ENCODE measurements at places on chromosomes 12 and 14. TPM values are rescaled to one million over a fixed set of nuclear protein-coding genes. Genes with fewer than 3 reads are reported as not detected.

DNA sequence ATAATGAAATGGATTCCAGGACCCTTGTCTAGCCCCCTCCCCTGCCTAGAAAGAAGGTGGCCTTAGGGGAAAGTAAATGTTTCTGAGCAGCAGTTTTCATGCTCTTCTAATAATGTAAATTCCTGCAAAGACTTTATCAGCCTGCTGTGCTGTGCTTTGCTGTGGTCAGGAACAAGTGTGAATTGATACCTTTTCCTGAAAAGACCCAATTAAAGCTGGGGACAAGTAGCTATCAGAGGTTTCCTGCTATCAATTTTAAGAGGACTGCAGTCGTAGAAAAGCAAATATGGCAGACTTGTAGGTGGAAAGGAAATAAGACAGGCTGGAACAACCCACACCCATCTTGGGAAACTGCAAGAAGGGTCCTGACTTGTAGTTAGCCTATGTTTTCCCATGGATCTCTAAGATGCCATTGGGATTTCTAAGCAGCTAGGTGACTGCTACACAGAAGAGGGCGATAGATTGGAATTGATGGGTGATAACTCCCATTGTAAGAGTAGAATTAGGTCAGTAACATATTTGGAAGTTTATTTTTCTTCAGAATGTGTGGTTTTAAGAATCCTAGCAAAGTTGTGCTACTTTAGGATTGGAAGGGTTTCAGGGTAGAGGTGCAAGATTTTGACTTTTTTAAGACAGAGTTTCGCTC, 3.1 kb downstream of the DYNLL1 start:
- H3K27me3 ChIP-seq = no peaks in the 10 kb centered on the region
- H3K4me1 ChIP-seq = peaks cover 17% of the 10 kb centered on the region
- no peak overlapping the region for H3K27ac ChIP-seq
- H3K4me3 ChIP-seq = no peak overlapping the region

- no peak overlapping the region for H3K27ac ChIP-seq
- no peaks in the 10 kb centered on the region for H3K27me3 ChIP-seq
- DNase-seq = no peak
- no peak overlapping the region for H3K4me3 ChIP-seq
- peaks cover 22% of the 10 kb centered on the region for H3K4me1 ChIP-seq
Measured at GRCh38 chr12:116027551-116027821, 250.0 kb downstream of the MED13L start.

- no peak overlapping the region for H3K27ac ChIP-seq
- H3K4me1 ChIP-seq = peaks cover 8% of the 10 kb centered on the region
- H3K27me3 ChIP-seq = no peaks in the 10 kb centered on the region
- H3K36me3 ChIP-seq = peaks cover 95% of the 10 kb centered on the region
Measured at GRCh38 chr12:57175428-57176138, 28.2 kb upstream of the LRP1-AS start.

DNA sequence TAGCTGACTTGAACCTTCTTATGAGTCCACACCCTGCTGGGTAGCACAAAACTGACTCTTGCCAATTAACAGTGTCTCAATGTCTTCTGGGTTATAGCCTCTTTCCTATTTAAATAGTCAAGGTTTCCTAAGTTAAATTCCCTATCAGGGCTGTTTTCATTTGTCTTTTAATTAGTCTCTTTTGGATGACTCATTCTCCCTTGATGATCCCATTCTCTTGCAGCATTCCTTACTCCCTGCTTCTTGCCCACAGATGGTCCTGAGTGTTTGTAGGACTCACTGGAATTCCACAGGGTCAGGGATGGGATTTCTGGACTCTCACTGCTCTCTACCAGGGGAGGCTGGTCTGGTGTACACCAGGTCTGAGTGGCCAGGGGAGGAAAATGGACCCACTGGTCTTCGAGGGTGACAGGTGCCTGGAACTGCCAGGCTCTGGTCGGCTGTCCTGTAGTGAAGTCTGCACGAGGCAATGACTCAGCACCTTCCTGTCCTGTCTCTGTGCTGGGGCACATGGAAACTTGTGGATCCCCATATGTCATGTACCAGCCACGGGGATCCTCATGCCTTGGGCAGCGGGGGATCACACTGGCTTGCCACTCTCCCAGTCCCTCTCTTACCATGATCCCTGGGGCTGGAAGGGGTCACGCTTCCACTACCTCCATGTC, 236.5 kb upstream of the PELI2 start:
- no peak overlapping the region for H3K27ac ChIP-seq
- no peak for DNase-seq
- no peak overlapping the region for H3K4me3 ChIP-seq
- no peaks in the 10 kb centered on the region for H3K36me3 ChIP-seq
- H3K4me1 ChIP-seq = no peaks in the 10 kb centered on the region

Gene PDZRN4
- 0.58 TPM for total RNA-seq

- H3K4me1 ChIP-seq = no peaks in the 10 kb centered on the region
- no peak overlapping the region for H3K4me3 ChIP-seq
- no peak overlapping the region for H3K27ac ChIP-seq
- no peaks in the 10 kb centered on the region for H3K36me3 ChIP-seq
- no peaks in the 10 kb centered on the region for H3K27me3 ChIP-seq
Measured at GRCh38 chr14:23881282-23881681, 72.3 kb upstream of the DHRS4 start.

Gene UBR7
- total RNA-seq = 31.0 TPM

GRCh38 chr14:60184905-60185555, 19.8 kb upstream of the DHRS7 start:
- H3K36me3 ChIP-seq = no peaks in the 10 kb centered on the region
- H3K27ac ChIP-seq = no peak overlapping the region
- no peak overlapping the region for H3K4me3 ChIP-seq
- no peaks in the 10 kb centered on the region for H3K27me3 ChIP-seq
- H3K4me1 ChIP-seq = peaks cover 8% of the 10 kb centered on the region

GRCh38 chr12:70788774-70789173, 131.8 kb downstream of the PTPRR start:
- no peak for DNase-seq
- H3K4me3 ChIP-seq = no peak overlapping the region

DNA sequence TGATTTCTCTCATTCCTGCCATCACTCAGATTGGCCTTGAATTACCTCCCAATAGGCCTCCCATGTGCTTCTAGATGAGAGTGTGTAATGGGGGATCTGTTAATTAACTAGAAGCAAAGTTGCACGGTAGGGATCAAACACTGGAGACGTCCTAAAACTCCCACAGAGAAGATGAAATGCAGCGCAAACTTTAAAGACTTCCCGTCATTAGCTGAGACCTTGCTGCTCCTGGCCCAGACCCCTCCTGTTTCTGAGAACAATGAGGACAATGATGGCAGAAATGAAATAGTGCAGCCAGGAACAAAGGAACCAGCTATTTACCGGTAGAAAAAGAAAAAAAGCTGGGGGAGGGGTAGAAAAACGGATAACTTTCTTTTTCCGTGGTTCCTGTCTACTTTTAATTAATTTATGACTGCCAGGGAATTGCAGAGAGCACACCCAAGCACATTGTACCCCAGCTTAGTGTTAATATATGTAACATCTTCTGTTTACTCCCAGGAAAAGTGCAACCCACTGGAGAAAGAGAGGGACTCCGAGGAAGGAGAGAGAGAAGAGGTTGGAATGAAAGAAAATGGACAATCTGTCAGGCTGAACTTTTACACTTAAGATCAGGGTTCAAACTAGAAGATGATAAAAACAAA, 280.7 kb upstream of the SOX5 start:
- DNase-seq = no peak
- H3K36me3 ChIP-seq = no peaks in the 10 kb centered on the region
- H3K27me3 ChIP-seq = no peaks in the 10 kb centered on the region
- no peak overlapping the region for H3K4me3 ChIP-seq

Gene KRT71
- total RNA-seq = not detected

Gene TBX5
- not detected for total RNA-seq

- DNase-seq = no peak
- H3K27me3 ChIP-seq = no peaks in the 10 kb centered on the region
- H3K36me3 ChIP-seq = no peaks in the 10 kb centered on the region
- H3K4me1 ChIP-seq = peaks cover 67% of the 10 kb centered on the region
- H3K4me3 ChIP-seq = no peak overlapping the region
Measured at GRCh38 chr12:2287589-2287988, 234.8 kb downstream of the CACNA1C start.

Gene NTF3
- total RNA-seq = not detected

Gene TAS2R9
- total RNA-seq = not detected

Gene NKX2-1
- not detected for total RNA-seq

Gene TSPAN11
- total RNA-seq = under 0.01 TPM

- no peaks in the 10 kb centered on the region for H3K27me3 ChIP-seq
- no peak overlapping the region for H3K4me3 ChIP-seq
- DNase-seq = no peak
- no peaks in the 10 kb centered on the region for H3K36me3 ChIP-seq
- no peaks in the 10 kb centered on the region for H3K4me1 ChIP-seq
Measured at GRCh38 chr12:115322275-115322674, 638.3 kb upstream of the TBX3 start.

Gene SIX1
- 0.73 TPM for total RNA-seq

DNA sequence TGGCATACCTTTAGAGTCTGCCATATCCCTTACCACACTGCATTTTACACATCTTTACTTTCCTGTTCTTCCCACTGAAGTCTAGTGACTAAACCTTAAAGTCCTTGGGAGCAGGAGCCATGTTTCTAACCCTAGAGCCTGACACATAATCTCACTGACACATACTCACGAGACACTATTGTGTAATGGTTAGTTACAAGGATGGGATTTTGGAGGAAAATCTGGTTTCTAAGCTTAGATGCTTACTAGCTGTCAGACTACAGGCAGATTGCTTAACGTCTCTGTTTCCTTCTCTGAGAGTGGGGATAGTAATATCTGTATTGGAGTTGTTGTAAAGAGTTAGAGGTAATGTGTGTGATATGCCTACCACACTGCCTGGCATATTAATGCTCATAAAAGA, 6.2 kb upstream of the DYRK4 start:
- no peak overlapping the region for H3K4me3 ChIP-seq
- no peak overlapping the region for H3K27ac ChIP-seq
- no peaks in the 10 kb centered on the region for H3K27me3 ChIP-seq
- no peaks in the 10 kb centered on the region for H3K4me1 ChIP-seq

DNA sequence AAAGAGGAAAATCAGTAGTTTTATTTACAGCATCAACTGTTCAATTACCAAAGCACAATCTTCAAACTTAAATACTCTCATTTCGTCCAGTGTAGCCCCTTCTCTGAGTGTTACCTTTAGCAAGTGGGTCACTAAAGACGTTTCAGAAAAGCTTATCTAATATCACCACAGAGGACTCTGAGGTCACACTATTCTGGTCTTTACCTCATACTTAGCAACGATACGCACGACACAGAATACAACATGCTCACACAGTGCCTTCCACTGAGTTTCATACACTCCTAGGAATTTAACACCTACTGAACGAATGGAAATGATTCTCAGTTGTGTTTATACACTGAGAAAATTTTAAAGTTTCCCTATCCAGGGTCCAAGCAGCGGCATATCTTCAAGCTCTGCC, 2.0 kb downstream of the SYT10 start:
- peaks cover 27% of the 10 kb centered on the region for H3K27me3 ChIP-seq
- no peak for DNase-seq
- no peaks in the 10 kb centered on the region for H3K36me3 ChIP-seq
- H3K27ac ChIP-seq = no peak overlapping the region

Gene CDCA3
- 19.6 TPM for total RNA-seq

- H3K36me3 ChIP-seq = no peaks in the 10 kb centered on the region
- no peak overlapping the region for H3K4me3 ChIP-seq
- no peak for DNase-seq
- H3K27me3 ChIP-seq = no peaks in the 10 kb centered on the region
Measured at GRCh38 chr12:25615119-25615518, 62.0 kb upstream of the LMNTD1 start.

DNA sequence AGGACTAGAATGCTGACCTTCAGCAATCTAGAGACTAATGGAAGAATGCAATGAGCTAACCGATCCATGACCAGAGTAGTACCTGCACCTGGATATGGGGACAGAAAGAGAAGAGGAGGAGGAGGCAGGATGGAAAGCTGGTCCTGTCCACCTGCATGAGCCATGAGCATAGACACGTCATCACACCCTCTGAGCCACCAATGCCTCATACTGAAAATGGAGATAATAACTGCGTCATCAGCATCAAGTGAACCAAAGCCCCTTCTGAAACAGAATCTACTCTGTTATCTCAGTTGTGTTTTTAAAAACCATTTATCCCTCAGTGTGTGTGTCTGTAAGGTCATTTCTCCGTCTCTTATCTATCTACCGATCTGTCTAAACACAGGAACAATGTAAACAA, 327.0 kb downstream of the BCL11B start:
- H3K27me3 ChIP-seq = no peaks in the 10 kb centered on the region
- H3K4me1 ChIP-seq = peaks cover 7% of the 10 kb centered on the region
- no peaks in the 10 kb centered on the region for H3K36me3 ChIP-seq
- DNase-seq = no peak

Gene HOXC12
- total RNA-seq = not detected

Gene SCN8A
- 1.2 TPM for total RNA-seq

DNA sequence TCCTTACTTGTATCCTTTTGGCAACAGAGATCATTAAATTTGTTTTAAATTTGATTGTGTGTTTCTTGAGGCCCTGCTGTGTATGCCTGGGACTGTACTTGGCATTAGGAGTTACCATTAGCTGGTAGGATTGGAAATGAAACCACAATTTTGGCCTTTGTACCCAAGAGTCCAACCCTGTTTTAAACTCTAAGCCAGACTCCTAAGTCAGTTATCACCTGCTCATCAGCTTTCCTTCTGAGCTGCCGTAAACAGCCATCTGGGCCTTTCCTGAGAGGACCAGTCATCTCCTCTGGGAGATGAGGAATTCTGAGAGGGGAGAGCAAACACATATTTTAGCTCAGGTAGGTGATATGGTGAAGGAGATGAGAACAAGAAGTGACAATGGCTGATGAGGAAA, 74.3 kb upstream of the SRSF5 start:
- H3K4me1 ChIP-seq = peaks cover 96% of the 10 kb centered on the region
- H3K27ac ChIP-seq = peak overlapping the region; percentile 79

DNA sequence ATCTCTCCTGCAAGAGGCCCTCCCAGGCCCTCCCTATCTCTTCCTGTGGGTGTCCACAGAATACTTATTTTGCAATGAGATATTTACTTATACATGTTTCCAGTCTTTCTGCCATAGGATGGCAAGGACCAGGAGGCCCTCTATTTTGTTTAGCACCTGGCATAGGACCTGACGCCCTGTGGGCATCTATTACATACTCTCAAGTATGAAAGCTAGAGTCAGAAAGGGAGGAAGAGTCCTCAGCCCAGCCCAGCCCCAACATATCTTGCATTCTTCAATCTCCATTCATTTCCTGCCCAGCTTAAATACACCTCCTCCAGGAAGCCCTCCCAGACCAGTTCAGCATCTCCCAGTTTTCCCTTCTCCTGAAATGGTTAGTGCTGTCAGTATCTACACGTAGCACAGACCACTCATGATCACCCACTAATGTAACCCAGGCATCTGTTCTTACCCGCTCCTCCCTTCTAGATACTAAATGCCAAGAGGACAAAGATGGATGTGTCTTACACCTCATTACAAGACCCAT, 7.4 kb downstream of the FOXN4 start:
- no peak overlapping the region for H3K27ac ChIP-seq
- H3K4me1 ChIP-seq = no peaks in the 10 kb centered on the region
- no peak overlapping the region for H3K4me3 ChIP-seq

DNA sequence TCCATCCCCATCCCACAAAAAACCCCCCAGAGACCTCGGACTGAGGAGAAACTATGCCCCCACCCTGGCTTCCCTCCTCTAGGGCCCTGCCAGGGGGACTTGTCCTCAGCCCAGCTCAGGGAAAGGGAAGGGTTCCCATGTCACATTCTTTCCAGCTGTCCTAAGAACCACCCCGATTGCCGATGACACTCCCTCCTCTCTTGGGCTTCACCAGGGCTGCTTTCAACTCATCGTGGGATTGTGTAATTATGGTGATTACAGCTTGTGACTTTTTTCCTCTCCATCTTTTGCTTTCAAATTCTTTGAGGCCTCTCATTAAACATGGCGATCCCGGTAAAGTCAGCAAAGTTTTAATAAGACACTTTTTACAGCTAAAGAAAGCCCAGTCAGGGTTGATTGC, 344.0 kb downstream of the DPF3 start:
- peaks cover under 1% of the 10 kb centered on the region for H3K27me3 ChIP-seq
- no peaks in the 10 kb centered on the region for H3K4me1 ChIP-seq
- no peak overlapping the region for H3K4me3 ChIP-seq
- no peaks in the 10 kb centered on the region for H3K36me3 ChIP-seq
- no peak for DNase-seq
